ENCODE measurements at places on chromosomes 12 and 14.
A peak's percentile ranks its signal among the peaks of the same experiment; 100 is the strongest.

DNA sequence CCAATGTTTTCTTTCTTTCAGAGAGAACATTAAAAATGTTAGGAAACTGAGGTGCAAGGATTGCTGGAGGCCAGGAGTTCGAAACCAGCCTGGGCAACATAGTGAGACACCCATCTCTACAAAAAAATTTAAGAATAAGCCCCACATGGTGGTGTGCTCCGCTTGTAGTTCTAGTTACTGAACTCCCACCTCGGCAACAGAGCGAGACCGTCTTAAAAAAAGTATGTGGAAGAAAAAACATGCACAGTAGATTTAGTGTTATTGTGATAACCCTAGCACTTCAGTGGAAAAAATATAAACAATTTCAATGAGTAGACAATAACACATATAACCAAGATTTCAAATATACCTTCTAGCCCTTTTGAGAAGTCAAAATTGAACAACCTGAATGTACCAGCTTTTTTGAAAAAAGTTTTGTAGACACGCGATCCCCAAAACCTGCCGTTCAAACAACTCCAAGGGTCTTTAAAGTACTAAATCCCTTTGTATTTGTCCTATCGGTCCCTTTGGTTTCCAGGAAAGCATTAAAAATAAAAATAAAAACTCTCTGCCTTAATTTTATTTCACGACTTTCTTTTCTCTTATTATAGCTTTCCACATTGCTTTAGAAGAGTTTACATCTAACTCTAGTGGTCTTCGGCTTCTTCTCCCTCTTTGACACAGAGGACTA, 1.0 kb upstream of the ANO6 start:
- DNase-seq: no peak

- no peak for DNase-seq
Measured at GRCh38 chr12:122486805-122487426, 13.8 kb downstream of the ZCCHC8 start.

DNA sequence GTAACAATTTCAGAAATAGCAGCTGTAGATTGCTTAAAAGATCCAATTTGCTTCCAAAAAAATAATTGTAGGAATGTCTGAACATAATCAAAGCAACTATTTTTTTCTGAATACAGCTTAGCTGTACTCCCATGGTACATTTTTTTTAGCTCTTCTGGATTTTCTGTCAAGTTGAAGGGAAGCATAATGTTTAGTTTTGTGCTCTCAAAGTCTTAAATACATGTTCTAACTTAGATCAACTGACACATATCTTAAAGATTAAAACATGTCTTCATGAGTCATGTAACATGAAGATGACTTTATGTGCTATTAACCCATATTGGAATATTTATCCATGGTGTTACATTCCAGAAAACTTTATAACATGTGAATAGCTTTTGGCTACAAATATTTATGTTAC, 255.7 kb downstream of the BTG1 start:
- no peak for DNase-seq

GRCh38 chr12:19507823-19508222, 68.5 kb downstream of the AEBP2 start:
- DNase-seq: no peak

GRCh38 chr12:33047666-33048065, 151.1 kb upstream of the PKP2 start:
- DNase-seq: no peak

DNA sequence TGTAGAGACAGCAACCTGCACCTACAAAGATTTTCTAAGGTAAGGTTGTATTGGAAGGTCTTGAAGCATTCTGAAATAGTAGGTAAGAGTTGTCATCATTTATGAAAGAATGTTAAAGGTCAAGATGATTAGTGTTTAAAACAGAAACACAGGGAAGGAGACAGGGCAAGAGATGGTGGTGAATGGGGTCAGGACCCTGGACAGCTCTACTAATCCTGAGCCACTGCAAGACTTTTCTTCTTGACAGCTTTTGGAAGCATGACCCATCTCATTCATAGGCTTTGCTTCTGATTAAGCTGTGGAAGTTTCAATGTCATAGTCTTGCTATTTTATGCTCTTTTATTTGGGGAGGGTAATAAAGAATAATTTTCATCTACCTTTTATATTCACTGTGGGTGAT, 75.5 kb upstream of the CAND1 start:
- DNase-seq: no peak

GRCh38 chr12:105158876-105159275, 51.3 kb downstream of the WASHC4 start:
- DNase-seq: no peak

DNA sequence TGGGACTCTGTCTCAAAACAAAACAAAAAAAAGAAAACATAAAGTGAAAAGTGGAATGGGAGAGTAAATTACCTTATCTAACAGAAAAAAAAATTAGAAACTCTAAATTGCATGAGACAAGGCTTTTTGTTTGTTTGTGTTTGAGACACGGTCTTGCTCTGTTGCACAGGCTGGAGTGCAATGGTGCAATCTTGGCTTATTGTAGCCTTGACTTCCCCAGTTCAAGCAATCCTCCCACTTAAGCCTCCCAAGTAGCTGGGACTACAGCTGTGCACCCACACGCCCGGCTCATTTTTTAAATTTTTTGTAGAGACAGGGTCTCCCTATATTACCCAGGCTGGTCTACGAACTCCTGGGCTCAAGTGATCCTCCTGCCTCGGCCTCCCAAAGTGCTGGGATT, 17.9 kb upstream of the FBXO34 start:
- no peak for DNase-seq

- DNase-seq: peak; percentile 4
Measured at GRCh38 chr14:61889914-61890351, 127.7 kb downstream of the SNAPC1 start.

- peak; percentile 56 for DNase-seq
Measured at GRCh38 chr12:52980650-52981423, 25.4 kb upstream of the EIF4B start.

- DNase-seq: no peak
Measured at GRCh38 chr14:104871656-104872468, 6.8 kb downstream of the CEP170B start.

GRCh38 chr12:56040963-56041551, 661 bp upstream of the RPS26 start:
- no peak for DNase-seq

DNA sequence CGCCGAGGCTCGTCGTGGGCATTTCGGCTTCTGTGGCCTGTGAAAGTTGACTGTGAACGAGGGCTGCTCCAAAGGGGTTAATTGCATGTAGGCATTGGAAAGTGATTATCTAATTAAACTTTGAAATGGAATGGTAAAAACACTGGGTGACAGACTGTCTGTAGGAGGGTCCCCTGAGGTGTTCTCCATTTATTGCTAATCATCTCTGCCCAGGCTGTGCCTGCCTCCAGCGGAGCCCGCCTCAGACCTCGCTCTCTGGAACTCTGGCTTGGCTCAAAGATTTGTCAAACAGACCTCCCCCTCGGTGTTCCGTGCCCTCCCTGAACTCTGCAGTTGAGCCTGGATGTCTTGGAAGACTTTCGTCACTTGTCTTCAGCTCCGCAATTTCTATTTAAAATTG, 50.2 kb upstream of the VRK1 start:
- no peak for DNase-seq

DNA sequence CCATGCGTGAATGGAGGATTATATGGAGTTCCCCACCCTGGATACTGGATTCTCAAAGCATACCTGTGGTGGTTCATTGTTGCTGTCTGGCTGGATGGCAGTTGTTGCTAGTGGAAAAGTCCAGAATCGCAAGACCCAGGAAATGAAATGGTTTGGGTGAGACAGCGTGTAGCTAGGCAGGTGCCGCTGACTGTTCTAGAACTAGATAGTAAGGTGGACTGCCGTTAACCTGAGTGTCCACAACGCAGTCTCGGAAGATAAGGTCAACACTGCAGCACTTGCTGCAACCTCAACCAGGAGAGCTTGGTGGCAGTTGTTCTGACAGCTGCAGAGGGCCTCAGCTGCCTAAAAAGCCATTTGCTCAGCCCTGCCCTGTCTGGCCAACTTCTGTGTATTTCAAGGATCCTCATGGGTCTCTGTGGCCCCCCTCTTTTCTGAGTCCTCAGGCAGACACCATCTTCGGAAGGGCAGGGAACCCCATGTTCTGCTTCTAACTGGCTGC, 15.5 kb upstream of the IRF2BPL start:
- no peak for DNase-seq

- no peak for DNase-seq
Measured at GRCh38 chr12:51687614-51688013, 96.6 kb downstream of the SCN8A start.

DNA sequence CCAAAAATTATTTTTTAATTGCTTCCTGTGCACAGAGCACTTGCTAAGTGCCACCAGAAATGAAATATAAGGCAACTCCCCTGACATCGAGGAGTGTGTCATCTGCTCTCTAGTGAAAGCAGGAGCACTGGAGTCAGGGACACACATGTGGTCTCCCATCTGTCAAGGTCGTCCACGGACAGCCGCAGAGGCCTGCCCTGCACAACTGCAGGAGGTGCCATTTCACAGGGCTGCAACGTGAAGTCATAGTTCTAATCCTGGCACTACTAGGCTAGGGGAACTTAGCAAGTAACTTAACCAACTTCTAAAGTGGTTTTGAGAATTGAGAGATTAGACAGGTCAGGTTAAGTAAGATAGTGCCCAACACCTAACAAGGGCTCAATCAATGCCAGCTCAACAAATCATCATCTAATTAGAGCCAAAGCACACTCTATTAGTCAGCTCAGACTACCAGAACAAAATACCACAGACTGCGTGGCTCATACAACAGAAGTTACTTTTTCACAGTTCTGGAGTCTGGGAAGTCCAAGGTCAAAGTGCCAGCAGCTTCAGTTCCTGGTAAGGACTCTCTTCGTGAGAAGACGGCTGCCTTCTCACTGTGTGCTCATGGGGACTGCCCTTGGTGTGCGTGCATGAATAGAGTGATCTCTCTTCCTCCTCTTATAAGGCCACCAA, 30.7 kb downstream of the FOXN3 start:
- DNase-seq: no peak

DNA sequence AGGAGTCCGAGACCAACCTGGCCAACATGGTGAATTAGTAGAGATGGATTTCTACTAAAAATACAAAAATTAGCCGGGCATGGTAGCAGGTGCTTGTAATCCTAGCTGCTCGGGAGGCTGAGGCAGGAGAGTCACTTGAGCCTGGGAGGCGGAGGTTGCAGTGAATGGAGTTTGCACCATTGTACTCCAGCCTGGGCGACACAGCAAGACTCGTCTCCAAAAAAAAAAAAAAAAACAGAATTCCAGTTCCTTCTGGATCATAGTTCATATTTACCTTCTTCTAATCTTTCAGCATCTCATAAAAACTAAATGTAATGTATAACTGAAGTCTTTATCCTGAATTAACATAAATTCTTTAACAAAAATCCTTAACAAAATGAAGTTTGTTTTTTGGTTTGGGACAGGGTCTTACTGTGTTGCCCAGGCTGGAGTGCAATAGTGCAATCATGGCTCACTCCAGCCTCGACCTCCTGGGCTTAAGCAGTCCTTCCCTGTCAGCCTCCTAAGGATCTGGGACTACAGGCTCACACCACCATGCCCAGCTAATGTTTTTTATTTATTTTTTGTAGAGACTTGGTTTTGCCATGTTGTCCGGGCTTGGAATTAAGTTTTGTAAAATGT, 37.6 kb downstream of the FAM177A1 start:
- DNase-seq: no peak

- no peak for DNase-seq
Measured at GRCh38 chr14:29687071-29687765, 240.4 kb downstream of the PRKD1 start.

DNA sequence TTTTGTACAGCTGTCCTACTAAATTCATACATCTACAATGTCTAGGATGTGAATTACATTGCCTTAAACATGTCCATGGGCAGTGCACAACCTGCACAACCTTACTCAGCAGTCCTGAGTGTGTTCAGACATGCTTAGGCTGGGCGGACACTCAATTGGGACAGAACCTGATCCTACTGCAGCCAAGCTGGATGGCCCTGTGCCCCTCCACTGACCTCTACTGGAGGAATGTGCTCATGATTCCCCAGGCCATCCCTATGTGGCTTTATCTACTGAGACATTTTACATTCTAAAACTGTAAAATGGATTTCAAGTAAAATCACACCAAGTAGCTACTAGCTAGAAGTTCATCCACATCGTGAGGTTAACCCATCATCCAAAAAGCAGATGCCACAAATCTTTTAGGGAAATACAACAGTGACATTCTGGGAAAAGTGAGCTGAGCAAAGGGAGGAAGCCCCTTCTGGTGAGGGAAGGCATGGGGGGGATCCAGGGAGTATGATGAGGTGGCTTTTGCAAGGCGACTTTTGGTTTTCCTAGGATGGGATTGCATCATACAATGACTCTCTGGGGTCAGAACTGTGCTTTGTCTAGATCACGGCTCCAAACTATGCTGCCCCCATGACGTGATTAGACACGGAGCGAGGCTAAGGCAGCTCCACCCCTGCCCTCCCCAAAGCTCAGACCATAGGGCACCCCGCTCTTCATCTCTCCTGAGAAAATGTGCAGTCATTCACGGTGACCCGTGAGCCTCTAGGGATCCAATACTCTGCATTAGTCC, 911.7 kb upstream of the TMEM132C start:
- DNase-seq: no peak

GRCh38 chr12:1488908-1489381, 105.4 kb downstream of the FBXL14 start:
- no peak for DNase-seq

- no peak for DNase-seq
Measured at GRCh38 chr12:124705545-124706138, 138.2 kb upstream of the NCOR2 start.

DNA sequence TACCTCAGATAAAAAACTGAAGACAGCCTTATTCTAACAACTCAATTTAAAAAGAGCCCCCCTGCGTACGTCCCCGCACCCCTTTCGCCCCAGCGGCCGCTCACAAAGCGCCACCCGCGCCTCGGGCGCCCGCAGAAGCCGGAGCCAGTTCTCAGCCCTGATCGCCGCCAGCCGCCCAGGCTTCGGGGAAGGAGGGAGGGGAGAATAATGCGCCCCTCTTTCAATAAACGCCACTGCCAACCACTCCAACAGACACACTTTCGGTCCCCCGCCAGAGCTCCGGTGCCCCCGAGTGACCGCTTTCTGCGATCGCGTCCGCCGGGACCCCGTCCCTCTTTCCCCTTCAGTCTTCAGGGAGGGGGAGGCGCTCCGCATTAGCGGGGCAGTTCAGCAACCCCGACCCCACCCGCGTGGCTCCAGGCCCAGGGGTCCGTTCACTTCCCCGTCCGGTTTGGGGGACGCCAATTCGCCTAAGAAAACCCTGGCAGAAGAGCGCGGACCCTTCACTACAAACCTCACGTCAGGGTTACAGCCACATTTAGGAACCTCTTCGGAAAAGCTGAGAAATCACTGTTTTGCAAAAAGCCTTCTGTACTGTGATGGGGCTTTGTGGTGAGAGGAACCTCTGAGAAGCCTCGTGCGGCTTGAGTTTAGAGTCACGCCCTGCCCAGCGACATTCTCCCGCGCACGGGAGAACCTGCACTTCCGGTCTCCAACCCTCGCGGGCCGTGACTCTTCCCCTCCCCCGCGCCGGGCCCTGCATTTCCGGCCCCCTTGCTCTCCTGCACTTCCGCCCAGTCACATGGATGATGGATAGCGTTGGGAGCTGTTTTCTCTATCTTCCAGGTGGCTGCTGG, 18.7 kb downstream of the FOXG1 start:
- DNase-seq: no peak

- no peak for DNase-seq
Measured at GRCh38 chr12:108129017-108129812, at the start of gene WSCD2. TSS of gene WSCD2 (plus strand) at chr12:108129288. CDS start at chr12:108195833, 66,545 bp downstream.

GRCh38 chr14:22538671-22539228, 50.3 kb downstream of the DAD1 start:
- no peak for DNase-seq

GRCh38 chr14:33940561-33941011, 10.3 kb downstream of the EGLN3 start:
- DNase-seq: no peak
